ENCODE measurements at places on chromosomes 1 and 21. TPM values are rescaled to one million over a fixed set of nuclear protein-coding genes. Genes with fewer than 3 reads are reported as not detected.
A peak's percentile ranks its signal among the peaks of the same experiment; 100 is the strongest.

Gene SERTAD4
- not detected for total RNA-seq

DNA sequence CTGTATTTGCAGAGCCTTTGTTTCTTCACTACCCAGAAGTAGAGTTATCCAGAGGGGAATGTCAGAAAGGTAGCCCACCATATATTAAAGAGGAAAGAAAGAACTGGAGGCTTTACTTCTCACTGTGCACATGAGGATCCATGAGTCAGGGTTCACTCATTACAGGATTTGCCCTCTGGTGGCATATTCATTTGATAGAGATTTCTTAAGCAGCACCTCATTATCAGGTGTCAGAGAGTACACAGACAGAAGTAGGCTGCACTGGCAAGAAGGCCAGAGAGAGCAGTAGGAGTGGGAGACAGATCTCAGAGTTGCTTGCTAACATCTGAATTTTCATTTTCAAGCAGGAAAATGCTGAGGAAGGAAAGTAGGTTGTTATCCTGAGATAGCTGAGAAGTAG lies 123.8 kb downstream of the PIK3R3 start:
- DNase-seq = no peak

GRCh38 chr1:202283379-202283844 lies 58.3 kb downstream of the UBE2T start:
- DNase-seq = no peak

DNA sequence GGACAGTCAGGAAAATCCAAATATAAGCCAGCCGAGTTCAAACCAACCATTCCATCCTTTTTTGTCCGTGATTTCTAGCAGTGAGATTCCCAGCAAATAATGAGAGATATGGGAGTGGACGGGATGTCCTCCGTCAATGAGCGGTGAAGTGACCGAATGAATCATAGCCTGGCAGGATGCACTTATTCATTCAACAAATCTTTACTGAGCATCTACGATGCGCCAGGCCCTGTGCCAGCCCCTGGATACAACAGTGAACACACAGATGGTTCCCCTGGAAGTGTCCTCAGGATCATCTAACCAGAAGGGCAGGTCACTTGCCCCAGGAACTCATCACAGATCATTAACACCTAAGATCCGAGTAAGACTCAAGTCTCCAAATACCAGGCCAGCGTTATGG lies 8.2 kb upstream of the PLEKHA6 start:
- no peak for DNase-seq

GRCh38 chr1:86713477-86713876 lies 9.1 kb downstream of the SH3GLB1 start:
- no peak for DNase-seq

- peak; percentile 50 for DNase-seq
These were observed 664 bp downstream of the FAM89A start for GRCh38 chr1:231039161-231040018.

Data from left lobe of liver (tissue), 2 donors.